NCI-H1048 (cell line): ENCODE measurements at places on chromosomes 2 and 18.

DNA sequence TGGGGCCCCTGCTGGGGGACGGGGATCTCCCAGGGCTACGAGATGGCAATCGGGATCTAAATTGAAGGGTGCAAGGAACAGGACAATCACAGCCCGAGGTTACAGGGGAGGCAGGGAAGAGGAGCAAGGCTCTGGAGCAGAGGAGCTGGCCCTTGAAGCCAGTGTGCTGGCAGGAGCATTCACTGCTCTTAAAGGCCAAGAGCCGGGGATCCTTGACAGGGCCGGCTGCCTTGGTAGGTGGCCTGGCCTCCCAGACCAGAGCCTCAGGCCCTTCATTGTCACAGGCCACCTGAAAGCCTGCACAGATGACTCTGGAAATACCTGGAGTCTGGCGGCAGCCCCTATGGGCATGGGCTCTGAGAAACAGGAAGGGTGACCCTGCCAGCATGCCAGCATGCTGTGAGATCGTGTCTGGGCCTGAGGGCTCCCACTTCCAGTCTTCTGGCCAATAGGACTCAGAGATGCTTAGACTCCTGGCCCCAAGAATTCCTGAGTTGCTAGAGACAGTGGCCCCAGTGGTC is 38.7 kb downstream of the PDIA6 start:
- no peak for DNase-seq

DNA sequence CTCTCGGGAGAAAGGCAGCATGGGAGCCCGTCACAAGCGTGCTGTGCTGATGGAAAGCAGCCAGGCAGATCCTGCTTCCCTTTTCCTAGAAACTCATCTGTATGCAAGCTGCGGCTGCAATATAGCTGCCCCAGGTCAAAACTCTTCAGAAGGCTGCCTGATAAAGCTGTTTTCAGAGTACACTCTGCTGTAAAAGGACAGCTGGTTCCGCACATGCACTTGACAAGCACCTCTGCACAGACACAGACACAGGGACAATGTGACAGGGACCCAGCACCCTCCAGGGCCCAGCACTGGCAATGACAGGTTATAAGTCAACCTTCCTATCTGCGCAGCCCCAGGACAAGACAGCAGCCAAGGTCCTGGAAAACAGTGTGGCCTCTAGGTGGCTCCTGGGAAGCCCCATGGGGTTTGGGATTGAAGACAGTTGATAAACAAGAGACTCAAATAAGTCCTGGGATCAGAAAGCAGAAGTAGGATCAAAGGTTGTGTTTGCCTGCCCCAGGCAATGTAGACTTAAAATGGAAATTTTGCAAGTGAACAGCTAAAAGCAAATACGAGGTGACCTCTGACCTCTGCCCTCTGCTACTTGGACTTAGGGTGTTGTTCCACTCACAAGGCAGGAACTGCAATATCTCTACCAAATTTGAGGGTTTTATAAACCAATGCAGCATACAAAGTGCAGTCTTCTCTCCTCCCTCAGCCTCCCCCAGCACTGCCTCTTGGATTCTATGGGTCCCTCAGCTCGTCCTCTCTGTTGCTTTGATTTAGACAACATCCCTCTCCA is 16.9 kb downstream of the SLC66A2 start:
- no peak for DNase-seq

GRCh38 chr18:1998121-1998520 is 573.2 kb downstream of the METTL4 start:
- DNase-seq = no peak

- DNase-seq = no peak
Measured at GRCh38 chr18:62844850-62845643, 129.7 kb downstream of the PHLPP1 start.

DNA sequence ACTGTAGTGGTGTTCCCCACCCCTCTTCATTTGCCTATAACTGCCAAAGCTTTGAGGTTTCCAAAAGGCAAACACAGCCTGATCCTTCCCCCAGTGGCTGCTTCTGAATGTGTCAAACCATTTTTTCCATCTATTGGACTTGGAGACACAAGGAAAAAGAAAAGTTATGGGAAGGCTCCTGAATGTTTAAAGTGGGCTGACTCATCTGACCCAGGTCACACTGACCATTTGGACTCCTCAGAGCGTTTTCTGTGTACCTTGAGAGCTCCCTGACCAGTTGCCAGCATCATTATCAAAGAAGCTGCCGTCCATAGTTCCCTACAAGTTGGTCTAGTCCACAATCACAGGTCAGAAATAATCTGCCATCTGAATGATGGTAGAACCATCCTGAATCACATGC is 123.4 kb upstream of the COL3A1 start:
- DNase-seq = no peak

DNA sequence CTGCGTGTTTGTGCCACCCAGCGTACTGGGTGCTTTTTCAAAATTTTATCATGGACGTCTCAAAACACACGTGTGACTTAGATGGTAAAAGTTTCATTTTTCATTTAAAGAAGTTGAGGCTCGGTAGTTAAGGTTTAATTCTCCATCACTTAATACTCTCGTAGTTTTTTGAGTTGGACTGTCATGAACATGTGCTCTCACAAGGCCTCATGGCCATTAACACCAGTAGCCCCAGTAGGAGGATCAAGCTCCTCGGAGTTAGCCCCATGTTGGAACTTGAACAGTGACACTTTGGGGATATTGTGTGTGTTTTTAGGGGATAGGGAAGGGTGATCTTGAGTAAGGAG is 15.3 kb downstream of the NMUR1 start:
- no peak for DNase-seq
